Renal cortex interstitium (tissue), 15 donors: ENCODE measurements at places on chromosomes 11 and 22. TPM values are rescaled to one million over a fixed set of nuclear protein-coding genes. Genes with fewer than 3 reads are reported as not detected.

The GGTLC3 gene
- polyA plus RNA-seq: not detected

DNA sequence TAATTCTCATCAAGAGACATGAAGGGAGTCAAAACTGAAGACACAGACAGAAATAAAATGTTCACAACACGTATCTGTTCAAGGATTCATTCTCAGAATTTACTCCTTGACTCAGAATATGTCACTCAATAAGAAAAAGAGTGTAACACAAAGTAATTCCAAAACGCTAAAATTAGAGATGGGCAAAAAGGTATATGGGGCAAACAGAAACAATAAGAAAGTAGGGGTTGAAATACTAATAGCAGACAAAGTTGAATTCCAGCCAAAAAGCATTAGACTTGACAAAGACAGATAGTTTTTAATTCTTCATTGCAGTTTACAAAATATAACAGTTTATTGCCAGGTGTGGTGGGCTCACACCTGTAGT lies 26.7 kb downstream of the GNB1L start:
- no peak for DNase-seq

- DNase-seq: no peak
These were observed 62.9 kb downstream of the MYEOV start for GRCh38 chr11:69356703-69357457.

The SLC17A6 gene
- 0.03 TPM for polyA plus RNA-seq

DNA sequence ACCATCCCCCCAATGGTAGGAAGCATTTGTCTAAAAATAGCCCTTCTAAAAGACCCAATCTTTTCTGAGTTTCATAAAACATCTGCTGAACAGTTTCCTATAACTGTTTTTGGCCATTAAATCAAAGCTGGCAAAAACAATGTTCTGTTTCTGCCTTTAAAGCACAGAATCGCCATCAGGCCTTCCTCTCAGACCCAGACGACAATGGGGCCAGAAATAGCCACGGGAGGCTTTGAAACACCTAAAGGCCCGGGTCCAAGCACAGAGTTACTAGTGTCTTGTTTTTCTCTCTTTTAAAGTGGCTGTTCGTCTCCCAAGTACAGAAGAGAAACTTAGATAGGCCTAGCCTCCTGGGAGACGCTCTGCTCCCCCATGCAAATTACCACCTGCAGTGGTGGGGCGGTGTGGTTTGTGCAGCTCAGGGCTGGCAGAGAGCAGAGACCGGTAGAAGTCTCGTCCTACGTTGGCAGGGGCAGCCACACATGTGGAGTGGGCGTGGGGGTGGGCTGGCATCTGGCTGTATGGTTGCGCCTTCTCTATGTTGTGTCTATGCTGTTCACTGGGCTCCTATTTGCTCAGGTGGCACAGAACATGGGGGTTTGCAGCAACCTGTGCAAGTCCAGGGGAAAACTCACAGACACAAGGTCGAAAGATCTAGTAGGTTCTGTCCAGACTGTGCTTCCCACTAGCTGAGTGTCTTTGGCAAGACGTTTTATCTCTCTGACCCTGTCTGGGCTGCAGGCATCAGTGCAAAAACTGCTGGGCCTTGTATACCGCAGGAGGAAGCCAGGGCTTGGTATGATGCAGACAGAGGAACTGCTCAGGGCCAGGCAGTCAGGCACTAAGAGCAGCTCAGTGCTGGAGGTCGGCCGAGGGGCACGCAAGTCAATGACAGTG lies 23.6 kb upstream of the ETS1 start:
- DNase-seq: no peak

DNA sequence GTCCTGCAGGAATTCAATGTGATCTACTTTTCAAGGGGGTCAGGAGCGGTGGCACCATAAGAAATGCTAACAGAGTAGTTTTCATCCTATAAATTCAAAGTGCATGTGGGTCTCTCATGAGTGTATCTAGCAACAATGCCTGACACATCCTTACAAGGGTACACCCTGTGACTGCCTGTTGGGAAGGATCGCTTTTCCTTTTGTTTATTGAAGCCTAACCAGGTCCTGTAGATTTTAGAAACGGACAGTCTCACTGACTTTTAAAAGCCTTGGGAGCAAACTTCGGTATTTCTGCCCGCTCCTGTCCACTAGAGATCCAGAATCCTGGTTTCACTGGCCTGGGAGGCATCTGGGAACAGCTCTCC lies 102.4 kb downstream of the MICAL2 start:
- DNase-seq: no peak

DNA sequence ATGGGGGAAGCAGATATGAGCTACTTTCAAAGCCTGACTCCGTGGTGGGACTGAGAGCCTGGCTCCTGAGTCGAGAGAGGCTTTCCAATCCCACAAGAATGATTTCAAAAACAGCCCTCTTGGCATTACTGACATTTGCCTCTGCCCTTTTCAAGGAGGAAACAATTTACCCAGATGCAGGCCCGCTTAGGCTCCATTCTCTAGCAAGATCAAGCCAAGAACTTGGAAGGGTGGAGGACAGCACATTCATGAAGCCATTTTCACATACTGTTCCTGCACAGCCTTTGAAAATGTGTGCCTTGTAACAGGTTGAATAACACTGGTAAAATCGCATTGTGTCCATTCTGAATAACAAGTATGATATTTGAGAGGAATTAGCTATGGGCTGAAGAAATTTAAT lies 58.2 kb upstream of the EED start:
- no peak for DNase-seq

DNA sequence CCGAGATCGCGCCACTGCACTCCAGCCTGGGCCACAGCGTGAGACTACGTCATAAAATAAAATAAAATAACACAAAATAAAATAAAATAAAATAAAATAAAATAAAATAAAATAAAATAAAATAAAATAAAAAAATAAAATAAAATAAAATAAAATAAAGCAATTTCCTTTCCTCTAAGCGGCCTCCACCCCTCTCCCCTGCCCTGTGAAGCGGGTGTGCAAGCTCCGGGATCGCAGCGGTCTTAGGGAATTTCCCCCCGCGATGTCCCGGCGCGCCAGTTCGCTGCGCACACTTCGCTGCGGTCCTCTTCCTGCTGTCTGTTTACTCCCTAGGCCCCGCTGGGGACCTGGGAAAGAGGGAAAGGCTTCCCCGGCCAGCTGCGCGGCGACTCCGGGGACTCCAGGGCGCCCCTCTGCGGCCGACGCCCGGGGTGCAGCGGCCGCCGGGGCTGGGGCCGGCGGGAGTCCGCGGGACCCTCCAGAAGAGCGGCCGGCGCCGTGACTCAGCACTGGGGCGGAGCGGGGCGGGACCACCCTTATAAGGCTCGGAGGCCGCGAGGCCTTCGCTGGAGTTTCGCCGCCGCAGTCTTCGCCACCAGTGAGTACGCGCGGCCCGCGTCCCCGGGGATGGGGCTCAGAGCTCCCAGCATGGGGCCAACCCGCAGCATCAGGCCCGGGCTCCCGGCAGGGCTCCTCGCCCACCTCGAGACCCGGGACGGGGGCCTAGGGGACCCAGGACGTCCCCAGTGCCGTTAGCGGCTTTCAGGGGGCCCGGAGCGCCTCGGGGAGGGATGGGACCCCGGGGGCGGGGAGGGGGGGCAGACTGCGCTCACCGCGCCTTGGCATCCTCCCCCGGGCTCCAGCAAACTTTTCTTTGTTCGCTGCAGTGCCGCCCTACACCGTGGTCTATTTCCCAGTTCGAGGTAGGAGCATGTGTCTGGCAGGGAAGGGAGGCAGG lies at the start of gene GSTP1:
TSS of gene GSTP1 (plus strand) at position 566 of the 958 bp plus-strand sequence. CDS start at position 598, 32 bp downstream.
- DNase-seq: no peak

DNA sequence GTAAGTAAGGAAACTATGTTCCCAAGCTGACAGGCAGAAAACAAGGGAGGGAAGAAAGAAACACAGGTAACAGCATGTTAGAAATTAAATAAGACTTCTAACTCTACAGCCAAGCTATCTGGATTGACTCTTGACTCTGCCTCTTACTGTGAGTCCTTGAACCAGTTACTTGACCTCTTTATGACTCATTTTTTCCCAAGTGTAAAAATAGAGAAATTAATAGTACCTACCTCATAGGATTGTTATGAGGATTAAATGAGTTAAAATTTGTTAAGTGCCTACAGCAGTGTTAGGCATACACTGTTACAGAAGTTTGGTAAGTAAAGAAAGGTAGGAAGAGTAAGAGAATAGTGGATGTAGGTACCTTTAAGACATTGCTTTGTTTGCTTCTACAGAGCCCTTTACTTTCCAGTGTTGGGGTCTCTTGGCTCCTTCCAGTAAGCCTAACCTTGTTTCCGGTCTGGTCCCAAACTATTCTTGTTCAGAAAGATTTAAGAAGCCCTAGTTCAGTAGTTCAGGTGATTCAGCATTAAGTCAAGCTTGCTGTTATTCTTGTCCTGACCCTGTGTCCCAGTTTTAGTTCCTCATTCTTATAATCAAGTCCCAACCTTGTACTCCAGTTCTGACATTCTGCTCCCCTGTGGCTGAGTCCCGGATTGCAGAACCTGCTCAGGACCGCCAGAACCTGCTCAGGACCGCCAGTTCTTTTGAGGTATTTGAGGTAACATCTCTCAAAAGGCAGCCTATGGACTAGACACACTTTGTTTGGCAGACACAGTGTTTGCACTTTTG lies 963.4 kb upstream of the CCDC90B start:
- DNase-seq: no peak

GRCh38 chr22:20777420-20778177 lies 3.7 kb downstream of the SERPIND1 start:
- no peak for DNase-seq

The PNPLA5 gene
- polyA plus RNA-seq: not detected

- no peak for DNase-seq
These were observed 17.1 kb downstream of the APOBEC3H start for GRCh38 chr22:39114112-39114511.

The JOSD1 gene
- 45.3 TPM for polyA plus RNA-seq

The HSPB2 gene
- polyA plus RNA-seq: 2.6 TPM
